Right ventricle myocardium inferior (tissue), 1 donor: ENCODE measurements at places on chromosomes 1 and 21.
A peak's percentile ranks its signal among the peaks of the same experiment; 100 is the strongest.

- no peak for DNase-seq
Observed at GRCh38 chr1:116966791-116967190, 34.8 kb upstream of the CD101 start.

DNA sequence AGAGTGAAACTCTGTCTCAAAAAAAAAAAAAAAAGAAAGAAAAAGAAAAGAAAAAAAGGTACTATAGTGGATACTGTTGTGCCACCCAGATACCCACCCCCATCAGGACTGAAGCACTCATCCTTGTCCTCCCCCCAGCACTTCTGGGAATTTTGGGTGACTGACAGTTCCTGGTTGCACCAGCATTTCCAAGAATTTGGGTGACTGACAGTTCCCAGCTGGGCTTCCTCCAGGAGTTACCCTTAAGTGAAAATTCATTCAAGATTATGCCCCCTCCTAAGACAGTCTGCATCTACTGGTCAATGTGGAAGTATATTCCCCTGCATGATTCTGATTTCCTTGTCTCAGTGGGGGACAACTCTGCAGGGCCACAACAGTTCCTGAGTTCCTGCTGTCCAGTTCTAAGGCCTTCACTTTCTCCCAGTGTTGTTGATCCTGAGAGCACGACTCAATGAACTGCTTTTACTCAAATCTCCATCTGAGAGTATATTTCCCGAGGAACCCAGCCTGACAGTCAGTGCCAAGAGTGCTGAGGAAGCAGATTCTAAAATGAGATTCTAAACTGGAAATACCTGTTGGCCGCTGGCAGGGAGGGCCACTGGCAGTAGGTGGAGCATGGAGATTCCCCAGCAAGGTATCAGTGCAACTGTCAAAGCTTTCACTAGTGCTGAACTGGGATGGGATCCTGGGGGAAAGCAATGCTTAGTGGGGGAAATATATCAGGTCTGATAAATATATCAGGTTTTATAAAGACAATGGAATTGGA, 18.5 kb downstream of the RIIAD1 start:
- DNase-seq = no peak

DNA sequence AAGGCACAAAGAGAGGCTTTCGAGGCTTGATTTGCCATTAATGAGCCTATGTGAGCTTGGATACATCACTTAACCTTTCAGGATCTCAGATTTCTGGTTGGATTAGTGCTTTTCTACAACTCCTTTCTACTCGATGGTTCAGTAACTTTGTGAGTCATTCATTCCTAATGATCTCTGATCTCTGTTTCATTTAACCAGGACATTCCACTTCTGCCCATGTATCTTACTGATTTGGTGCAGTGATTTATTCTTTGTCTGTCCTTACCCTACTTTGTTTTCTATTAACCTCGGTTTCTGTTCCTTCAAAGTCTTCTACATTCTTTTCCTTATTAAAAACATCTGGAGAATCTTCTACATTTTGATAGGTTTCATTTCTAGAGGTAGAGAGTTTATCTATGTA, 94.6 kb upstream of the ZBTB18 start:
- no peak for DNase-seq

DNA sequence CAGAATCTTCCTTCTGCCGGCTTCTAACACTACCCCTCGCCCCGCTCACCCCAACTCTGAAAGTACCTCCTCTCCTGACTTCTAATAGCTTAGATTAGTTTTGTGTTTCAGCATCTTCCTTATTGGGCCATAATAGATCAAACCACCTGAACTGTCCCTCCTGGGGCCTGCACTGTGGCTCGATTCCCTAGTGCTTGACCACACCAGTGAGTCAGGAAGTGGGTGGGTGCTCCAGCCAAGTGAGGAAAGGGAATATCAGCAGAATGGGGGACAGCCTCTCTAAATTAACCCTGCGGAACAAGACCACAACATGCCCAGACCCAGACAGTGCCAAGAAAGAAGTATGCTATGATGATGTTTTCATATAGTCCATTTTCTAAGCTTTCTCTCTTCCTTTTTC, 8.5 kb downstream of the SERTAD4 start:
- DNase-seq = no peak

- DNase-seq = peak; percentile 22
Observed at GRCh38 chr1:2949966-2950925, 71.0 kb upstream of the ACTRT2 start.

- no peak for DNase-seq
Observed at GRCh38 chr1:186763107-186763506, 65.6 kb upstream of the PLA2G4A start.

- peak; percentile 37 for DNase-seq
Observed at GRCh38 chr1:41478118-41478748, 6.2 kb downstream of the EDN2 start.

DNA sequence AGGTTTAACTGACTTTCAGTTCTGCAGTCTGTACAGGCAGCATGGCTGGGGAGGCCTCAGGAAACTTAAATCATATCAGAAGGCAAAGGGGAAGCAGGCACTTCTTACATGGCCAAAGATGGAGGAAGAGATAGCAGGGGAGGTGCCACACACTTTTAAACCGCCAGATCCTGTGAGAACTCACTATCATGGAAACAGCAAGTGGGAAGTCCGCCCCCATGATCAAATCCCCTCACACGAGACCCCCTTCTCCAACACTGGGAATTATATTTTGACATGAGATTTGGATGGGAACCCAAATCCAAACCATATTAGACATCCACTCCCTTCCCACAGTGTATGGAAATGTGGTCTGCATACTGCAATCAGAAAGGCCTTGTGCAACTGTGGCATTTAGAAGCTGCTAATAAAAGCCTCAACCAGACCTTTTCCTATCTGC, 148.2 kb downstream of the FCRL5 start:
- DNase-seq = no peak

- DNase-seq = no peak
Observed at GRCh38 chr1:196680107-196680506, 28.3 kb downstream of the CFH start.

DNA sequence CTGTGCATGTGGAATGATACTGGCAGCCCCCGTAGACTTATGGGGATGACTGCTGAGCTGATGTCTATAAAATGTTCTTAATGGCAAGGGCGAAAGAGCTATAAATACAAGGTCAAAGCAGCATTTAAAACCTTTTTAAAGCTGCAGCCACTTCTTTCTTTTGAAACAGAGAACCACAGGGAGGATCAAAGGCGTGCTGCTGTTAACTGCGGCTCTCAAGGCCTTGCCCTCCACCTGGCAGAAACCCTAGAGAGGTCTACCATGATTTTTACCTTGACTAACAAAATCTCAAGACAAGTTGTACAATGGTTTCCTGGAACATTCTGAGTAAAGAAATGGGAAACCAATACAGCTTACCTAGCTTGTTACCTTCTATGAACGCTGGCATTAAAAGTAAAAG, 89.7 kb downstream of the SLC45A1 start:
- DNase-seq = no peak

GRCh38 chr1:213987927-213988506, at the start of gene PROX1:
PROX1 (plus strand) TSS chr1:213987973; CDS start chr1:213996536, 8,563 bp downstream.
- no peak for DNase-seq
